ENCODE measurements at places on chromosomes 2 and 18. TPM values are rescaled to one million over a fixed set of nuclear protein-coding genes. Genes with fewer than 3 reads are reported as not detected.

DNA sequence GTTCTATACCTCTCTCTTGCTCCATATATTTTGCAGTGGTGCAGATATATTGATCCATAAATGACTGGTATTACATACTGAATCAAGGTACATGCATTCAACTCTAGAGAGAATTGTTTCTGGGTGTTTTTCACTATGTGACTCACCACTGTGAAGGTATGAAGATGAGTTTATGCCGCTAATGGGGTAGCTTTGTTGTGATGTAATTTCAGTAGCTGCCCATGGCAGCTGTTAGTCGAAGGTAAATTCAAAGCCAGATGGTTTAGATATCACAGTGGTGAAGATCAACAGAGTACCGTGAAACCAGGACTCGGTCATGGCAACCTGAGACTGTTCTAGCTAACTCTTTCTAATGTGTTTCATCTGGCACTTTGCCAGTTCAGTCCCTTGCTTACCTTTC lies 50.4 kb downstream of the PKP4 start:
- H3K27me3 ChIP-seq, result no peaks in the 10 kb centered on the region
- no peaks in the 10 kb centered on the region for H3K36me3 ChIP-seq
- no peak overlapping the region for H3K4me3 ChIP-seq
- H3K27ac ChIP-seq, result no peak overlapping the region

Gene FHL2
- 628 TPM for polyA plus RNA-seq

DNA sequence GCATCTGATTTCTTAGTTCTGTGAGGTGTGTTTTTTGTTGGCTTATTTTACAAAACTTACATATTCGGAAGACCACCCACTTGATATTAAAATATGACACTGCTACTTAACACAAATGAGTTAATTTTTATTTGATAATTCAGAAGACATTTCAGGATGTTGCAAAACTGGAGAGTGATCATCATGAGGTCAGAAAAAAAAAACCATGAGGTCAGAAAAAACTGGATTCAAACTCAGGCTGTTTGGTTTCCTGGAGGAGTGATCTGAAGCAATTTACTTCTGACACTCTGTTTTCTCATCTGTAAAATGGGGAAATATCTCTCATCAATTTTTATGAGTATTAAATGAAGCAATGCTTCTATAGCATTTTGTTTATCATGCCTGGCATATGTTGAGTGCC lies 1.8 kb upstream of the CCBE1 start:
- no peaks in the 10 kb centered on the region for H3K36me3 ChIP-seq
- H3K4me1 ChIP-seq, result peaks cover 8% of the 10 kb centered on the region
- DNase-seq, result no peak
- H3K27ac ChIP-seq, result no peak overlapping the region
- no peaks in the 10 kb centered on the region for H3K27me3 ChIP-seq

Gene IL36RN
- not detected for polyA plus RNA-seq

Gene C2orf78
- not detected for polyA plus RNA-seq

- H3K27ac ChIP-seq, result no peak overlapping the region
- H3K27me3 ChIP-seq, result no peaks in the 10 kb centered on the region
- H3K4me3 ChIP-seq, result no peak overlapping the region
- no peak for DNase-seq
- H3K36me3 ChIP-seq, result no peaks in the 10 kb centered on the region
Observed at GRCh38 chr2:25036221-25036559, 5.7 kb upstream of the EFR3B start.

Gene GNLY
- polyA plus RNA-seq, result 10.8 TPM

DNA sequence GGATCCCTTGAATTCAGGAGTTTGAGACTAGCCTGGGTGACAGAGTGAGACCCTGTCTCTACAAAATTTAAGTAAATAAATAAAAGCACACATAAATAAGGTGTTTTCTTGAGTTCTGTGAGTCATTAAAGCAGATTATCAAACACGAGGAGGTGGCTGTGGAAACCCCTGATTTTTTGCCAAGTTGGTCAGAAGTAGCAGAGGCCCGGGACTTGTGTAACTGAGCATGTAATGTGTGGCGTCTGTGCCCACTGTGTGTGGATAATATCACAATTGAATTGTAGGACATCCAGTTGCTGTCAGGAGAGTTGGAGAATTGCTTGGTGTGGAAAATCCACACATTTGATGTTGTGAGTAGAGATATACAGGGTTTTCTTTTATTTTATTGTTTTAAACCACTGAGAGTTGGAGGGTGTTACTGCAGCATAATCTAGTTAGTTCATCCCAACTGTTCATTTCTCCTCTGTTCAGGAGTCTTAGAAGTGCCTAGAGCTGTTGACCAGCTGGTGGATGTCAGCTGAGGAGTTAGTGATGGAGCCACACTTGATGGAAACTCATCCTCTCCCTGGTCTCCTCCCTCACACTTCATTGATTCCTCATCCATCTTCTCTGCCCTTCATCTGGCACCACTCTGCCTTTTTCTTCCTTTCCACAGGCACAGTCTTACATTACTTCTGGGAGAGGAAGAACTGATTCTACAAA lies 45.9 kb upstream of the RHOB start:
- no peaks in the 10 kb centered on the region for H3K4me1 ChIP-seq
- H3K27me3 ChIP-seq, result no peaks in the 10 kb centered on the region
- no peak overlapping the region for H3K27ac ChIP-seq
- H3K4me3 ChIP-seq, result no peak overlapping the region
- DNase-seq, result no peak

DNA sequence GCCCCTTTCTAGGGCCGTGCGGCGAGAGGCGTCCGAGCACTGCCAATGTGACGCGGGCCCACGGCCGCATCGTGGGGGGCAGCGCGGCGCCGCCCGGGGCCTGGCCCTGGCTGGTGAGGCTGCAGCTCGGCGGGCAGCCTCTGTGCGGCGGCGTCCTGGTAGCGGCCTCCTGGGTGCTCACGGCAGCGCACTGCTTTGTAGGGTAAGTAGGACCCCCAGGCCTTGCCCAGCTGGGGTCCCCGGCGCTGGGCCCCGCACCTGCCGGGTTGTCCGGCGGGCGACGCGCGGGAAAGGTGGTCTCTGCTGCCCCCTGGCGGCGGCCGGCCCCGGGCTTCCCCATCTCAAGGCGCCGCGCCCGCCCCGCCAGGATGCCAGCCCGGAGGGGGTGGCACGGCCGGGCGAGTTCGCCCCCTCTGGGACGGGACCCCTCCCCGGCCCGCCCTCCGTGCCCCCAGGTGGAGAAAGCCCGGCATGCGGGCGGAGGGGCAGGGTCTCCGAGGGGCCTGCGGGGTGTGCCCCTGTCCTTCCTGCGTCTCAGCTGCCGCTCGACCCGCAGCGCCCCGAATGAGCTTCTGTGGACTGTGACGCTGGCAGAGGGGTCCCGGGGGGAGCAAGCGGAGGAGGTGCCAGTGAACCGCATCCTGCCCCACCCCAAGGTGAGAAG lies 1.9 kb downstream of the PRSS56 start:
- no peaks in the 10 kb centered on the region for H3K36me3 ChIP-seq
- no peak overlapping the region for H3K27ac ChIP-seq
- H3K27me3 ChIP-seq, result no peaks in the 10 kb centered on the region
- DNase-seq, result peak; percentile 77
- no peaks in the 10 kb centered on the region for H3K4me1 ChIP-seq
- H3K4me3 ChIP-seq, result peak overlapping the region; percentile 21

GRCh38 chr18:44866103-44866502 lies 185.4 kb downstream of the SETBP1 start:
- H3K4me1 ChIP-seq, result peaks cover 1% of the 10 kb centered on the region
- no peak overlapping the region for H3K4me3 ChIP-seq
- DNase-seq, result no peak
- H3K36me3 ChIP-seq, result no peaks in the 10 kb centered on the region

DNA sequence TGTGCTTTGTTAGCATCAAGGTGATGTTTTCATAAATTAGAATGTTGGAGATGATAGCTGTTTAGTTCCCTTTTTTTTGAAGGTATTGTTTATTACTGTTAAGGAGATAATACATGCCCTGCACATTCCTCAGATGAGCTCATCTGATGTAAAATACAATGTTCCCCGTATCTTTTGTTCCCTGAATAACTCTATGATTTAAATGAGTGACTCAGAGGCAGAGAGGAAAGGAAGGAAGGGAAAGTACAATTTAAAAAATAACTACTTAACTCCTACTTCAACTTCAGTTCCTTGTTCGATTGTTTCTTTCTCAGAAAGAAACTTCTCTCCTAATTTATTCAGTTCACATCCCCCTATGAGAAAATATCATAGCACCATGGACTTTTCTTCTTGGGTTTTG lies 208.7 kb downstream of the KCNE4 start:
- H3K27ac ChIP-seq, result no peak overlapping the region
- no peak for DNase-seq
- no peak overlapping the region for H3K4me3 ChIP-seq

Gene GLI2
- polyA plus RNA-seq, result 18.5 TPM

Gene TUBA3E
- 0.07 TPM for polyA plus RNA-seq

GRCh38 chr18:48627216-48627615 lies 88.4 kb downstream of the CTIF start:
- no peak for DNase-seq
- no peaks in the 10 kb centered on the region for H3K36me3 ChIP-seq
- H3K4me3 ChIP-seq, result no peak overlapping the region
- H3K4me1 ChIP-seq, result no peaks in the 10 kb centered on the region
- H3K27ac ChIP-seq, result no peak overlapping the region
